ENCODE measurements at places on chromosomes 6 and 20. TPM values are rescaled to one million over a fixed set of nuclear protein-coding genes. Genes with fewer than 3 reads are reported as not detected.

KDM1B gene
- total RNA-seq: 13.3 TPM

DNA sequence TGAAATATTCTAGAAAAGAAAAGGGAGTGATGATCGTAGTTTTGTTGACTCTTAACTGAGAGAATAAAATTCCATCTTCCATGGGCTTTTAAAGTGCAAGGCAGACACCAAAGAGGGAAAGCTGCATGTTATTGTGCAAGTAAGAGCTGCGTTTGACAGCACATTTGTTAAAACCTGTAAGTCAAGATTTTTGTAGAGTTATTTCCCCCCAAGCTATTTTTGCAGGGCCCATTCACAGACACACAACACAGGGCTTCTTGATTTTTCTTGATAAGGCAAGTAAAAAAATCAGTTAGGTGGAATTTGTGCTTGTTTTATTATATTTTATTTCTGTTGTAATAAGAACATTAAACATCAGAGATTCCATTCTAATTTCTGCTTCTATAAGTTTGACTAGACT, 13.8 kb downstream of the CFAP206 start:
- DNase-seq: no peak

DNA sequence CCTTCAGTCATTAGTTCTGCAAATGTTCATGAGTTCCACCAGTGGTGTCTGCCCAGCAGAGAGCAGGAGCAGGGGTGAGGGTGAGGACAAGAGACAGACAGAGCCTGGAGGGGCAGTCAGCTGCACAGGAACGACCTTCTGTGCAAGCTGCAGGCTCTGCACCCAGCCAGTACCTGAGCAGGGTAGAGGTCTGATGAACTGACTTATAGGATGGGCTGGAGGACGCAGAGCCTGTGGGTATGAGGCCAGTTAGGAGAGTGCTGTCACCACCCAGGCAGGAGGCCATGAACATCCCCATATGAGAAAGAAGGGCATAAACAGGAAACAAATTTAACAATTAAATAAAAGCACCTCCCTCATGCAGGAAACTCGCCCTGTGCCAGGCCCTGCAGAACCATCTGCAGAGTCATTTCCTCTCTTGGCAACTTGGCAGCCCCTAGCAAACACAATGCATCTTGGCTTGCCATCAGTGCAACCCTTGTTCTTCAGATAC, 17.9 kb downstream of the C6orf15 start:
- DNase-seq: no peak

- DNase-seq: no peak
Measured at GRCh38 chr6:150846641-150847040, 18.9 kb upstream of the MTHFD1L start.

TSPO2 gene
- not detected for total RNA-seq

EPHA7 gene
- 0.10 TPM for total RNA-seq
